ENCODE measurements at places on chromosomes 4 and X.

DNA sequence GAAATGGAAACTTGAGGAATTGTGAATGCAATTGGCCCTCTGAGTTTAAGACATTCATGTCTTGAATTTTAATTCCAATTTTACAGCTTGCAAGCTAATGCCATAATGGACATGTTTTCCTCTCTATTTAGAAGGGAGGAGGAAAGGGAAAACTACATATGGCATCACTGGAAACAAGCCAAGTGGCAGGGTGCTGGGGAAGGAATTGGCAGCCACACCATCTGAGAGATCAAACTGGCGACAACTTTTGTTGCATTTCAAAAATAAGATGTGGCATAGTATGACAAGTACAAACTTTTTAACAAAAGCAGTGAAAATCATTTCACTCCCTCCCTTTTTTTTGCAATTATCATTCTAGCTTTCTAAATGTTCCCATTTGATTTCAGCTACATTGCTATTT is 615.6 kb downstream of the CENPC start:
- no peak for DNase-seq

- DNase-seq: peak; percentile 12
Observed at GRCh38 chr4:125317525-125317877, 2.7 kb downstream of the FAT4 start.

- DNase-seq: no peak
Observed at GRCh38 chr4:75557696-75558095, 1.8 kb downstream of the ODAPH start.

DNA sequence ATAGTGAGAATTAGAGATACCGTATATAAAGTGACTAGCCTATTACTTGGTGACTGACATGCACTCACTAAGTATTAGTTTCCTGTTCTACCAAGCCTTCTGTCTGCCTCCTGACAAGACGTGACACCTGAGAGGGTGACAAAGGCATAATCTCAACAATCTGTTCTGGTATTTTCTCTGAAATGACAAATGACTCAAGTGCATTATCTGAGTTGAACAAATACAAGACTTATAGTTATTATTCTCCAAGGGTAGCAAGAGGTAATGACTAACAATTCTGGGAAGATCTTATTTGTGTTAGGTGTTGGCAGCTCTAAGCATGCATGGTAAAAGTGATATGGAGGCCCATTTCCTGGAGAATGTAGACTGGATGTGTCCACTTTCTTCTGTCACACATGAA is 60.6 kb downstream of the SYTL5 start:
- DNase-seq: no peak

DNA sequence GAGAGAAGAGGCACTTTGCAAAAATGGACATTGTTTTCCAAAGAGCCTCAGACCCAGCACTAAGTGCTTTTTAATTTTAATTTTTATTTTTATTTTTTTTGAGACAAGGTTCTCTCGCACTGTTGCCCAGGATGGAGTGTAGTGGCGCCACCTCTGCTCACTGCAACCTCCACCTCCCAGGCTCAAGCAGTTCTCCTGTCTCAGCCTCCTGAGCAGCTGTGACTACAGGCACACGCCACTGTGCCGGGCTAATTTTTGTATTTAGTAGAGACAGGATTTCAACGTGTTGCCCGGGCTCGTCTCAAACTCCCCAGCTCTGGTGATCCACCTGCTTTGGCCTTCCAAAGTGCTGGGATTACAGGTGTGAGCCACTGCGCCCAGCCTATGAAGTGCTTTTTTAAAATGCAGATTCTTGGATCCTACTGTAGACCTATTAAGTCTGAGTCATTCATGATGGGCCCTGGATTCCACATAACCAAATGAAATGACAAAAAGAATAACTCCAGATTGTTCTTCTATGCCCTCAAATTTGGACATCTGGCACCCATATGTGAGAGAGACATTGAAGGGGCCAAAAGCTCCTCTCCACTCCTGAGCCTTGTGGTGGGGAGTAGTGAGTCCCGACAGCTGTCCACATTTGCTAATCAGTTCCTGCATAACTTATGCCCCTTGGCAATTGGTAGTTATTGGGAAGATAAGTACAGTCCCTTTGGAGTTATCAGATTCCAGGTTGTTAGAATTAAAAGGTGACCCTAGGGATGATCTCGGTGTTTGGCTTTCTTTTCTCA is 3.6 kb downstream of the NOCT start:
- DNase-seq: no peak

DNA sequence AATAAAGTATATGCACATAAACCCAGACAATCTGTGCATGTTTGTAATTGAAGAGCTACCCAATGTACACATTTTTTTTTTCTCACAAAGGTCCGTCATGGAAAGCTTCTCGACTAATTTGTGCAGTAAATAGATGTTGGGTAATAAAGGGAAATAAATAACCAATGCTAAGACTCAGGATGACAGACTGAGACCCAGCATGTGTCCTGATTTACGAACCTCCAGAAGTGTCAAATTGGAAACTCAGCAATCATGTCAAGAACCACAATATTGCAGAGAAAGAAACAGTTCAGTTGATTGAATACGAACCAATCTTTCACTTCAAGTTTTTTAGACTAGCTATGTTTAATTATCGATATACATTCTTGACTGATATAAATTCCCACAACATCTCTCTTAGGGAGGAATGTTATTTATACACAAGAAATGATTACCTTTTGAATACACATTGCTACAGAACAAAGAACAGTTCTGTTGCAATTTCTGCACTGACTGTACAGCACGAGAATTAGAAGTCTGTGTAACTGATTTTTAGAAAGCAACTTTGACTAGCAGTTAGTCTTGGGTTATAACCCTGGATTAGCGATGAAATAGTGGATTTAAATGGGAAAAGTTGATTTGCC is 625.6 kb upstream of the FTHL17 start:
- DNase-seq: no peak

GRCh38 chrX:80098038-80098437 is 83.5 kb downstream of the TBX22 start:
- no peak for DNase-seq

All from progenitor cell of endocrine pancreas (in vitro differentiated cells).